ENCODE measurements at places on chromosomes 16 and 17. TPM values are rescaled to one million over a fixed set of nuclear protein-coding genes. Genes with fewer than 3 reads are reported as not detected.

CCL7 gene
- total RNA-seq, result not detected

GRCh38 chr16:57239107-57239506, 6.0 kb upstream of the ARL2BP start:
- no peaks in the 10 kb centered on the region for H3K27me3 ChIP-seq
- H3K4me3 ChIP-seq, result no peak overlapping the region
- no peak overlapping the region for H3K27ac ChIP-seq
- ATAC-seq, result peak; percentile 49

GRCh38 chr16:79089735-79090284, 510.7 kb downstream of the MAF start:
- H3K27ac ChIP-seq, result peak overlapping the region; percentile 93
- ATAC-seq, result peak; percentile 76
- H3K36me3 ChIP-seq, result peaks cover 11% of the 10 kb centered on the region
- peak overlapping the region; percentile 70 for H3K4me3 ChIP-seq
- H3K27me3 ChIP-seq, result no peaks in the 10 kb centered on the region
- H3K4me1 ChIP-seq, result peaks cover 30% of the 10 kb centered on the region

DNA sequence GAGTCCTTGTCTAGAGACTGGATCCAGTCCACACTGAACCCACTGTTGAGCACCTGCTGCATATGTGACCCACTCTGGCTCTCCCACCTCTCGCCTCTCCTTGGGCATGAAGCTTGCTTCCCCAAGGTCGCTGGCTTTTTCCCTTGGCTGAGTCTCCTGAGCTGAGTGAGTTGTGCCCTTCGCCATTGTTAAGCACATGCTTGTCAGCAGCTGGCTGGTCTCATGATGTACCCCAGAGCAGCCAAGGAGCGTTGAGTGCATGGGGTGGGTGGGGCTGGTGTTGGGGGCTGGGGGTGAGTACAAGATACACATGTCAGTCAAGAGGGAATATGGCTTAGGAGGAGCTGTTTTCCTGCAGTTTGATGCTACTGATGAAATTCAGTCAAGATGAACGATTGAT, 165.6 kb downstream of the SNX29 start:
- H3K4me3 ChIP-seq, result no peak overlapping the region
- peaks cover 15% of the 10 kb centered on the region for H3K36me3 ChIP-seq
- ATAC-seq, result no peak
- H3K27me3 ChIP-seq, result no peaks in the 10 kb centered on the region
- H3K4me1 ChIP-seq, result peaks cover 3% of the 10 kb centered on the region

Measured in activated T-helper 17 cell treated with anti-CD3 and anti-CD28 coated beads, Interleukin-2, amount 50 U/mL, for 72 hours (primary cell).